ENCODE measurements at places on chromosomes 7 and 10.

DNA sequence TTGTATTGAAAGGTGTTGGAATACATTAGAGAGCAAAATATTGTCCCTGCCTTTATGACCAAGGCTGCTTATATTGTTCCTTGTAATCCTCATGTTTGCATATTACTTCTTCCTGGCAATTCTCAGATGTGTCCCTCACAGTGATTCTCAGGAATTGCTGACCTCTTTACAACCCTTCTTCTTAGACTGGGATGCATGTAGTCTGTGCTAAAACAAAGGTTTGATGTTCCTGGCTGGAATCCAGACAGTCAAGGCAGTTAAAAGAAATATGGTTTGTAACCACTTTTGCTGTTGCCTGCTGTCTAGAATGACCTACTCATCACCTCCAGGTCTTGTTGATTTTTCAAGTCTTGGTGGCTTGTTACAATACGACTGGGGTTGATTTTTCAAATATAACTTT is 367.6 kb downstream of the HGF start:
- DNase-seq, result no peak

GRCh38 chr7:142488842-142489241 is 231.0 kb upstream of the PRSS58 start:
- DNase-seq, result no peak

DNA sequence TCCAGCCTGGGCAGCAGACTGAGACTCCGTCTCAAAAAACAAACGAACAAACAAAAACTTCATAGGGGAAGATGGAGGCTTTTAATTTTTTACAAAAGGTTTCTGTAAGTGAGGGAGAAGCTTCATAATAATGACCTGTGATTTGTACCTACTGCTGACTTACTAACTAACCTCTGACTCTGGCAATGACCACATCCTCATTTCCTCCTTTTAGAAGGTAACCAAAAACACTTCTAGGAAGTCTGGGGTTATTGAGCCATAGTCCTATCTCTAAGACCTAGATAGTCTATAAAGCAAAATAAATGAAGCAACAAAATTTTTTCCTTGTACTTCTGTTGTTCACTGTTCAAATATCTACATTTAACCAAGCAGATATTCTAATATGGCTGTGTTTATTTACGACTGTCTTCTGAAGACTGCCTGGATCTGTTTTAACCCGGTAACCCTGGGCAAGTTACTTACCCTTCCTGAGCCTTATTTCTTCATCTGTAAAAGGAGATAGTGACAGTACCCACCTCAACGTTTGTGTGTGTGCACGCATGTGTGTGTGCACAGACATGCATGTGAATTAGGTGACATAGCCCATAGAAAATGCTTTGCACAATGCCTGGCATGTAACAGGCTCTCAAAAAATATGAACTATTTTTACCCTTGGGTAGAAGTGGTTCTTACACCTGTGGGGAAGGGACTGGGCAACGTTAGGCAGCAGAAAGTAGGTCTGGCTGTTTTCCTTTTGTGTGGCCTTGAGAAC is 30.8 kb upstream of the SMNDC1 start:
- no peak for DNase-seq

DNA sequence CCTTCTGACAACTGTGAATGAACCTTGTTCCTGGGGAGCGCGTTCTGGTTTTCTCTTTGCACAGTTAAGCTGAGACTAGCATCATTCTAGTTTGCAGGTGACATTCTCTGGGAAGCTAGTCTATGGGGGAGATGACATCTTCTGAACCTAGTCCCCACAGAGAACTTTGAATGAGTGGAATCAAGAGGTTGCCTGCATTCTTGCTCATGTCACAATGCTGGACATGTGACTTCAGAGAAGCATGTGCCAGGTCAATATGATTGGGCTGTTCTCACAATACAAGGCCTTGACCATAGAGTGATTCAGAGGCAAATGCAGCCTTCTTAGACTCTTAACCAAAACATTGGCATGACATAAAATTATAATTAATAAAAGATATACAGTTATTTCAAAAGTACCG is 22.1 kb downstream of the KLLN start:
- no peak for DNase-seq

DNA sequence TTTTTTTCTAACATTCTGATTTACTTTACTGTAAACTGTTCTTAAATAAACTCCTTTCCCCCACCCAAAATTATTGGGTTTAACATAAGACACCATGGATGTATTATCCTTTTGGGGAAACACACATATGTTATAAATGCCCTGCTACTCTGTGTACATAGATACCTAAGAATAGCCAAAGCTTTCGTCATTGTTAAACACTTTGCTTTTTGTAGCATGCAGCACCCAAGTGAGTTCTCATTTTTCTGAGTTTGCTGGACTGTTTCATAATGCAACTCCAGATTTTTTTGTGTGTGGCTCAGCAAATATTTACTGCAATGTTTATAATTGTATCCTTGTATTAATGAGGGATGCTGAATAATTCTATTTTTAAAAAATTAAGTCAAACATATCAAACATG is 86.9 kb downstream of the VTI1A start:
- DNase-seq, result no peak

DNA sequence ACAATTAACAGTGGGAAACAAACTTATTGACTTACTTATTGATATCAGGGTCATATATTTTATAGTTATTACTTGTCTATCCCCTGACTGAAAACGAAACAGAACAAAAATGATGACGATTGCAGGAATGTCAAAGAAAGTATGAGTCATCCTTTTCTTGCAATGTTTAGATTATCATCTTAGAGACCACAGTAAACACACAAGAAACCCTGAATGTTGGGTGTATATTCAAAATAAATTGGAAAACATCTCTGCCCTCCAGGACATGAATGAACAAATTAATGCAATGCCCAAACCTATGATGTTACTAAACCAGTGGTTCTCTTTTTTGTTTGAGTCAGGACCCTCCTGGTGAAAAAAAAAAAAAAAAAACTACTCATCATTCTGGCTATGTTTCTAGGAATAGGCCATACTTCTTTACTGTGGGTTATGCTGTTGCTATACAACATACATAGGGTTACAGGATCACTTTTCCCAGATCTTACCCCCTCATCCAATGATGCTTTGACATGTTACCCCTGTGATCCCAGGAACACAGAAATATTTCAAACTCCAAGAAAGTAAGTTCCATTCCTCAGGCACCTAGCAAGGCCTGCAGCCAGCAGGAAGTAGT is 623.4 kb upstream of the IGFBP3 start:
- DNase-seq, result no peak

DNA sequence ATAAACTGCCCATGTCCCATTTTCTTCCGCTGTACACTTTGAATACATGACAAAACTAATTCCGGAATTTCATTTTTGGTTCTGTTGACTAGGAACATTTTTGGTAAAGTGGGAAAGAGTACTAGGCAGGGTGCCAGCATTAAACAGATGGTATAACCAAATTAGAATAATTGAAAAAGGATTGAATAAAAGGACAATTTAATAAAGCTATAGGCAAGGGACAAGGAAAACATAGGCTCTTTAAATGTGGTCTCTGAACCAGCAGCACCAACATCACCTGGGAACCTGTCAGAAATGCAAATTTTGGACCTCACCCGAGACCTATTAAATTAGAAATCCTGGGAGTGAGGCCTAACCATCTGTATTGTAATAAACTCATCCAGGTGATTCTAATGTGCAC is 376.9 kb downstream of the LRRTM3 start:
- DNase-seq, result no peak

- DNase-seq, result no peak
These were observed 23.7 kb downstream of the ZNF775 start for GRCh38 chr7:150402671-150403321.

- no peak for DNase-seq
These were observed 16.7 kb downstream of the CEP55 start for GRCh38 chr10:93513091-93513490.

GRCh38 chr7:24346129-24346528 is 62.1 kb downstream of the NPY start:
- DNase-seq, result no peak

- DNase-seq, result no peak
These were observed 164.6 kb downstream of the SKAP2 start for GRCh38 chr7:26699766-26700165.

DNA sequence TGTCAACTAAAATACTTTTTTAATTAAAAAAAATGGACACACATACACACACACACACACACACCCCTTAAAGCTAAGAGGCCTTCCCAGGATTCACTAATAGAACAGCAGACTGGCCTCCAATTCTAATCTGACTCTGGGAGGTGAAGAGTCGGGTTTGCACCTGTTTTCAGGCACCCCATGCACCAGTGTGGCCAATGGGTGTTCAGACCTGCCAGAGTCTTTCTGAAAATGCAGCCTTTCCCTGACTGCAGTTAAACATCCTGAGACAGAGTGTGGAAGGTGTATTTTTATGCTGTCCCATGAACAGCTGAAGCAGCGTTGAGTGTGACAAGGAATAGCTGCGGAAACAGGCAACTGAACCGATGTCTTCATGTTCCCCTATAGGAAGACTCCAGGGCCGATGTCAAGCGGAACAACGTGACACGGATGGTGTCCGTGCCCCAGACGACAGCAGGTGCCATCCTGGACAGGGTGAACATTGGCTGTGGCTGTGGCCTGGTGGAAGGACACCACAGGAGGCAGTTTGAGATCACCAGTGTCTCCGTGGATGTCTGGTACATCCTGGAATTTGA is 74.6 kb upstream of the LYZL2 start:
- no peak for DNase-seq

DNA sequence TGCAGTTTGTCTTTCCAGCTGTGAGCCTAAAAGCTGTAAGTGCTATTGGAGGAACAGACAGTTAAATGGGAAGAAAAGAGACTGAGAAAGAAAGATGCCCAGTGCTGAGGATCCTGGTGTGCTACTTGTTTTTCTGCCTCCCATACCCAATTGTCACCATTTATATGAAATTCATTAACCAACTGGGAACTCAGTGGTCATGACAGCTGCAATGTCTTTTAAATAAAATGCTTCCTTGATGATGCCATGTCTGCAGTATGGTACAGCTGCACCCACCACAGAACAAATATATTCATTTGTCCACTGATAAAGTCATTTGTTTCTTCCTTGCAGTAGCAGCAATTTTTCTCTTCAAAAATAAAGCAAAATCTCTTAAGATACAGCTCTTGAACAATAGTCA is 15.6 kb upstream of the RTKN2 start:
- no peak for DNase-seq

GRCh38 chr7:938546-939185 is 15.8 kb downstream of the ADAP1 start:
- no peak for DNase-seq

DNA sequence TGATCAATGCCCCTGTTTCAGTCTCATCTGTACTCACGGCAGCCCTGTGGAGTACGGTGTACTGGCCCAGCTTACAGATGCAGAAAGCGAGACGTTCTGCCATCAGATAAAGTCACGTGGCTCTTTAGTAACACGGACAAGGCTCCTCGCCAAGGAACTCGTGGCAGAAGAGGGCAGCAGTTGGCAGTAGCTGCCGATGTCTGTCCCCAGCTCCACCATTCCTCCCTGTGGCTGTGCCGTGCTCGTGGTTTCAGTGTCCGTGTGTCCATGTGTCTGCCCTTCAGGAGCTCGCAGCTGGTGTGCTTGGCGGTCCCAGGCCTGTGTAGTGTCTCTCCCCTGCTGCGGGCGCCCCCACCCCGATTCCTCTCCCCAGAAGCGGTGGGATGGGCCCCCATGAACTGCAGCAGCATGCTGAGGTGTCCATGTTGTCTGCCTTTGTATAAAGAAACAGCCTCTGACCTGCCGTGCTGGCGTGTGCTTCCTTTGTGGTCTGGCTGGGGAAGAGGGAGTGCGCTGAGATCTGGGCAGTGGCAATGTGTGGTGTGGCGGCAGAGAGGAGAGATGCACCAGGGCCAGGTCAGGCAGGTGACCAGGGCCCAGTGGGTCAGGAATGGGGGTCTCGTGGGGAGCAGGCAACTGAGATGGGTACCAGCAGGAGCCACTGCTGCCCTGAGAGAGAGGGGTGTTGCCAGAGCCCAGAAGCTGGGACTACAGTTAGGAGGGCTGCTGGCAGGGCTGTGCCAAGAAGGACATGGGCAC is 9.8 kb downstream of the RHBDD2 start:
- no peak for DNase-seq

DNA sequence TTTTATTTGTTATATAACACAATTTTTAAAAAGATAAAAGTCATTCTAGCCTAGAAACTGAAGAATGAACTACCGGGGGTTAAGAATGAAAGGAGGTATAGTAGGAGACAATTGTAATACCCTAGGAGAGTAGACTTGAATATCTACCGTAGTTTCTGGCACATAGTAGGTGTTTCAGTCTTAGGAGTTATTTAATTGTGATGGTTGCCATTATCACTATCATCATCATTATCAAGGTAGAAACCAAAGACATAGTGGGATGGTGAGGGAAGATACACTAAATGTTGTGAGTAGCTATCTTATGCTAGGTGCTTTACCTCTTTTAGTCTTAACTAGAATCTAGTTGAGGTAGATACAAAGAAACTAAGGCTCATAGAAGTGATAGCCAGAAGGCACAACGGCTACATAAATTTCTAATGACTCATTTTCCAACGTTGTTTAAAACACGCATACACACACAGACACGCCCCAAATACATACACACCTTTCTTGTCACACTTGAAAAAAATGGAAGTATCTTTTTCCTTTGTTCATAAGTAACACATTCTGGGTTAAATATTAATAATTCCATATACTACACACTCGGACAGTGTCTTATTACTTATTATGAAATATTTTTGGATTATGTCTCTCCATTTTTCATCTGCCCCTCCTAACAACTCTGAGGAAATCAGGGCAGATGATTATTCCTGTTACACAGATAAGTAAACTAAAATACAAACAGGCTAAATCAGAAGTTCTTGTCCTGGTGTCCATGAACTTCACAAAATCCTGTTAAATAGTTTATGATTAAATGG is 2.0 kb upstream of the ANLN start:
- no peak for DNase-seq

DNA sequence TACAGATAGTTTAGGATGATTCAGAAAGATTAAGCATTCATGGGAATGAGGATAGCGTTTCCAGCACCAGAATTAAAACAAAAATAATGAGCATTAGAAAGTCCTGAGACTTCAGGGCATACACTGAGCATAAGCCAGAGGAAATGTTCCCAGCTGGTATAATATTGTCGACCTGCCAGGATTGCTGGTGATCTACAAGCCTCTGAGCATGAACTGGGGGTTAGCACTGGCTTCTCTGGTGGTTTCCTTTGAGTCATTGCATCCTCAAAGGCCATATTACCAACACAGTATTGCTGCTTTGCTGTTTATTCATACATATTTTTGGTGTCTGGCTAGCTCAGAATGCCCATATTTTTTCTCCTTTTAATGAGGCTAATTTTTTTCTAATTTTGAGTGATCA is 10.7 kb upstream of the ATRNL1 start:
- DNase-seq, result no peak

DNA sequence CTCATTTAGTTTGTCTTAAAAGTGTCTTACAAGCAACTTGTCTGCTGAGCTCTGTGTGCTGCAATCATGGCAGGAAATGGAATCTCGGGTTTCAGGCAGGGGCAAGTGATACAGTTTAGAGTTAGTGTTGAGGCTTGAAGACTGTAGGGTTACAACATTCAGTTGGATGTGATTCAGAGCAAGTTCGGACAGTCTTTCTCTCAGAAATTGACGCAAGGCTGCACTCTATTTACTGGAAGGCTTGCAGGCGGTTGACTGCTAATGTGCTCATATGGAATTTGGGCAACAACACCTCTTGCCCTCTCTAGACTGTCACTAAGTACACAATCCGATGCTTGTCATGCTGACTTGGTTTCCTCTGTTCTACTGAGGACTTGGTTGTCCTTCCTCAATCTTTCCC is 161.7 kb upstream of the BMPER start:
- no peak for DNase-seq

Data from KG1 (cell line).